ENCODE measurements at places on chromosomes 16 and 17.

GRCh38 chr17:12110906-12111305, 90.2 kb downstream of the MAP2K4 start:
- DNase-seq, result no peak

GRCh38 chr17:79707931-79708891, 22.5 kb upstream of the ENPP7 start:
- no peak for DNase-seq

- DNase-seq, result no peak
Observed at GRCh38 chr16:64615630-64616280, 506.1 kb downstream of the CDH11 start.

DNA sequence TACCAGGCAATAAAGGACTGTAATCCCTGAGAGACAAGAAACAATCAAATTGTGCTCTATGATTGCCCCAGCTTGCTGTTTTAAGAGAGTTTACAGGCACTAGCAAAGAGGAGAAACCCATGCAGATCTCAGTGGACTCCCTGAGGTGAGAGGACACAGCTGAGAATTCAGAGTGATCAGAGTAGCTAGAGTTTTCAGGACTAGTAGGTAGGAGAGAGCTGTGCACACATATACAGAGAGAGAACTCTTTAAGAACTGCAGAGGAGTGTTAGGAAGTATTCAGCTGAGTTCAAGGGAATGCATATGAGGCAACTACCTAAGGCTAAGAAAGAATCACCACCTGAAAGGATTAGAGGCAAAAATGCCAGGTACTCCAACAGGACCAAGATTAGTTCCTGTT, 904.8 kb downstream of the CDH8 start:
- DNase-seq, result no peak

GRCh38 chr17:57349541-57350247, 93.4 kb downstream of the MSI2 start:
- no peak for DNase-seq

DNA sequence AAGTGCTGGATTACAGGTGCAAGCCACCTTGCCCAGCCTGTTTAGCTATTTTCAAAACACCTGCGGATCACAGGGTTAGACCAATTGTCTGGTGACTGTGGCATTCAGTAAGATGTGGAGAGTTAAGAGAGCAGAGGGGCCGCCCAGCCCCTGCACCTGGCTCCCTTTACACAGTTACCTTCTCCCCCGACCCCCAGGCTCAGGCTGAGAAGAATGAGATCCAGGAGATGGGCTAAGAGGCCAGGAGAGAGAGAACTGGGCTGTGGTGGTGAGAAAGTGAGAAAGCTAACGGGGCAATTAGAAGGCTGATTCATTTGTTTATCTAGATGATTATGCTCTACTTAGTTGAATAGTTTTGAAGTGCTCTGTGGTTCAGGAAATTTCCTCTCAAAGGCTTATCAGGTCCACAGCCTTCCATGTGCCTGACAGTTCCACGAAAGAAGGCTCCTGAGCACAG, 67.8 kb upstream of the AXIN2 start:
- DNase-seq, result no peak

DNA sequence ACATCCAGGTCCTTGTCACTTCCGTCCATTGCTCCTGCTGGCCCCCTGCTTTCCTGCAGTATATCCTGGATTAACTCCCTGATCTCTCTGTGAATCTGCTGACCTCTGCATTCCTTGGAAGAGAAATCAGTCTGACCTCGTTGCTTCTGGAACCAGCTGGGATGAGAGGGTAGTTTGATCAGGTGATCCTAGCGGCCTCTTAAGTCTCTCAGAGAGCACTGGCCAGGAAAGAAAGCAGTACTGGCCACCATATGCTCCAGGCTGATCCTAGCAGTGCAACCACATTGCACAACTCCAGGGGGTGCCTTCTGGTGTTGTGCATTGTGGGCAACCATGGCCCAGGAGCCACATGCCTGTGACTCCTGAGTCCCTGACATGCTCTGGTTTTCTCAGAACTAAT, 79.2 kb downstream of the ARHGAP23 start:
- no peak for DNase-seq

GRCh38 chr17:7977805-7978204, 24.6 kb upstream of the GUCY2D start:
- DNase-seq, result no peak

DNA sequence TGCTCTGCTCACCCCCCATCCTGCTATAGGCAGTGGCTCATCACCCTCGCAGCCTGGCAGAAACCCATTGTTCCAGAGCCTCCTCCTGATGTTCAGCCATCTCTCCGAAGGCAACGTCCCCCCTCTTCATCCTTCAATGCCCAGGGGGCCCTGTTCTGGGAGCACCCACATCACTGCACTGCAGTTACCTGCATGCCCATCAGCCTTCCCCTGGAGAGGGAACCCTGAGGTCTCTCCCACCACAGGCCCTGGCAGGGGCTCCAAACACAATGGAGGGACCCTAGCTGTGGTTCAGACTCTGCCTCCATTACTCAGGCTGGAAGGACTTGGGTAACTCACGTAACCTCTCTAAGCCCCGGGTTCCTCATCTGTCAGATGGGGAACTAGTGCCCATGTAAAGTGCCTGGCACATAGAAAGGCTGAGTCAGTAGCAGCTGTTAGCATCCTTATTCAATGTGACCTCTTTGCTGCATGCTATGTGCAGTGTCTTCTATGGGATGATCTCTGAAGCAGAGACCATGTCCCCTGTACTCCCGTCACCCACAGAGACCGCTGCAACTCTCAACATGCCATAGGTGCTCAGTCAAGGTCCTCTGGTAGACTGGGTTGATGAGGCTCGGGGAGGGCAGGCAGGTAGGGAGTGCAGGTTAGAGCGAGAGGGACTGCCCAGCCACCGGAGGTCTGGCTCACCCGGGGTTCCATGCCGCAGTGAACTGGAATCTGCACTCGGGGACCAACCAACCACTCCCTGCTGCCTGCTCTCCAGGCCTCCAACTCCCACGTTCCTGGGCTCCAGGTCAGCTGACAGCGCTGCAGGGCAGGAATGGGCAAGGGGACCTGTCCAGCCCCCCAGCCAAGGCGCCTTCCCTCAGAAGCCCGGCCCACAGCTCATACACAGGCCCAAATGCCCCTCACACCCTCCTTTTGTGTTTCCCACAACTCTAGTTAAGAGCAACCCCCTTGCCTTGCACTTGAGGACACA, 233.2 kb downstream of the ZNF423 start:
- DNase-seq, result peak; percentile 54

DNA sequence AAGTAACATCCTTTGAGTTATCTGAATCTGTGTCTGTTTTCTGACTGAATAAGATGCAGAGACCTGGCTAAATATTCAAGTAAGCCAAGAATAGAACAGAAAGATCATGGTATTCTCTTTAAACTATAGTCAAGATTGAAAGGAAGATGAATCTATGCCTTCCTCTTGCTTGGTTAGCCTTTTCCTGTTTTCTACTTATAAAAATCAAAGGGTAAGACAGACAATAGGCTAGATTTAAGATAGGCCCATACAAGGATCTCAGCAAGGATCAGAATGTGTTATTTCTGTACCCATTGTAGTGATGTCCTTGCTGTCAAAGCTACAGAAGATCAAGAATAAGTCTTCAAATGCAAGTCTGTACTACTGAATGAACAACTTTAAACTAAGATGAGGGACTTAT, 7.0 kb upstream of the CDR2 start:
- no peak for DNase-seq

GRCh38 chr17:49725452-49726130, 17.8 kb upstream of the SLC35B1 start:
- no peak for DNase-seq

- DNase-seq, result peak; percentile 83
Observed at GRCh38 chr16:87836844-87837581, 32.3 kb downstream of the SLC7A5 start.

GRCh38 chr16:88070989-88071625, 119.9 kb downstream of the BANP start:
- no peak for DNase-seq

DNA sequence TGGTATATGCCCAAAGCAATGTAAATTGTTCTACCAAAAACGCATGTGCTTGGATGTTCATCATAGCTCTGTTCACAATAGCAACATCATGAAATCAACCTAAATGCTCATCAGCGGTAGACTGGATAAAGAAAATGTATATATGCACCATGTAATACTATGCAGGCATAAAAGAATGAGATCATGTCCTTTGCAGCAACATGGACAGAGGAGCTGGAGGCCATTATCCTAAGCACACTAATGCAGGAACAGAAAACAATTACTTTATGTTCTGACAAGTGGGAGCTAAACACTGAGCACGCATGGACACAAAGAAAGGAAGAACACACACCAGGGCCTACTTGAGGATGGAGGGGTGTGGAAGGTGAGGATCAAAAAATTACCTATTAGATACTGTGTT, 33.7 kb downstream of the TANC2 start:
- no peak for DNase-seq

DNA sequence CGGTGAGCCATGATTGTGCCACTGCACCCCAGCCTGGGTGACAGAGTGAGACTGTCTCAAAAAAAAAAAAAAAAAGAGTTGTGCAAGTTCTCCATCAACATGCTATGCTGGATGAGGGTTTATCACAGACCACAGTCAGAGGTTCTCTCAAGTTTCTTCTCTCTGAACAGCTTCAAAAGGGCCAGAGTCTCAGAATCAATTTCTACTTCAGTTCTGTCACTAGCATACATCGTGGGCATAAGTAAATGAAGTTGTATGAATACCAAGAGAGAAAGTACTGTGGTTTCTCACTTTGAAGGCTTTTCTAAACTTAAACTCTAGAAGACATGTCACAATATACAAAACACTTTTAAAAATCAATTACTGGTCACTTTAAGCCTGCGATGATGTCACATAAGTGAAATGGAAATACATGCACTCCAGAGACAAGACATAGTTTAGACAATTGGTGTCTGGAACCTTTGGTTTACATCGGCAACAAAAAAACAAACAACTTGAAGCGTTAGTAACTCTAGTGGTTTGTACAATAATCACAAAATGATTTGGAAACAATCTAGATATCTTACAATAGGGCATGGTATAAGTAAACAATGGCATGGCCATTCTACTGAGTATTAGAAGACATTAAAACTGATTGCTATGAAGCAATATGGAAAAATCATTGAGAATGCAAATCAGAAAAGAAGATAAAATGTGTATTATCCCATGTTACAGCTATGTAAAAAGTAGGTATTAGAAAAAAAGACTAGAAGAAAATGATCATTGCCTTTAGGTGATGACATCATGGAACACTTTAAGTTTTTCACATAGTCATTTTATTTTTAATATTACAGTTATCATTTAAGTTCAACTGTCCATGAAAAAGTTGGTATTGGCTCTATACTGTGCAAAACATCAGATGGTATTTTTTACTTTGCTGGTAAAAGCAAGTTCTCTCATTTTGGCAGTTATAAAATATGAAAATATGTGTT, 232.3 kb downstream of the ZFHX3 start:
- DNase-seq, result no peak

GRCh38 chr16:89426736-89427530, 63.4 kb downstream of the ANKRD11 start:
- DNase-seq, result no peak

- DNase-seq, result no peak
Observed at GRCh38 chr16:20899071-20899470, 1.1 kb downstream of the DCUN1D3 start.

GRCh38 chr16:68396481-68396880, 51.8 kb downstream of the SMPD3 start:
- no peak for DNase-seq

DNA sequence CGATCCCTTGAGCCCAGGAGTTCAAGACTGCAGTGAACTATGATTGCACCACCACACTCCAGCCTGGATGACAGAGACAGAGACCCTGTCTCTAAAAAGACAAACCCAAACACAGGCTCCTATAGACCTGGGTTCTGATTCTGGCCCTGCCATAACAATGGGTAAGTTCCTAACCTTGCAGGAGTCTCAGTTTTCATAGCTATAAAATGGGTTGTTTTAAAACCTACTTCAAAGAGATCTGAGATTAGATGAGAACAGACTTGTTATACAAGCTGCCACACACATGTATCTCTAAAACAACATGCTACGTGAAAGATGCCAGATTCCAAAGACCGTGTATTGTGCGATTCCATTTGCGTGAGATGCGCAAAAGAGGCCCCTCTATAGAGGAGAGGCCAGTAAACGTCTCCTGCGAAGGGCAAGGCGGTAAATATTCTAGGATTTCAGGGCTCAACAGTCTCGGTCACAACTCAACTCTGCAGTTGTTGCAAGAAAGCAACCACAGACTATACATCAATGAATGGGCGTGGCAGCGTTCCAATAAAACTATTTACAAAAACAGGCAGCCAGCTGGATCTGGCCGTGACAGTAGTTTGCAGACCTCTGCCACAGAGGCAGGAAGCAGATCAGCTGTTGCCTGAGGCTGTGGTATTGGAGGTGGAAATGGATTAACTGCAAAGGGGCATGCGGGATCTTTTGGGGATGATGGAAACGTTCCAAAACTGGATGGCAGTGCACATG, 5.9 kb downstream of the CORO7 start:
- no peak for DNase-seq

DNA sequence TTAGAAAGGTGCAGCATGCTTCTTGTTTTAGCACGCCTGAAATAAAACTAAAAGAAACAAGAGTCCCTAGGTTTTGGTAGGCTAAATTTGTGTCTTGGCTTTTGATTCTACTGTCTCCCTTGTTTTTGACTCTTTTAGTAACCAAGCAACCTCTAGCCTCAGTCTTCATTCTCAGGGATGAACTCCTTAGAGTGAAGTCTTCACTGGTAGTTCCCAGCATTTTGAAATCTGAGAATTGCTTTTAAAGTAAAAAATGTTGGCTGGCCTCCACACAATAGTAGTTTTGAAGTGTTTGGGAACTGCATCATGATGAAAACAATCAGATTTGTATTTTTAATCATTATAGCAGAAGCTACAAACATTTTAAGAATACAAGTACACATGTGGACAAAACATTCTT, 6.1 kb upstream of the CDR2 start:
- no peak for DNase-seq

DNA sequence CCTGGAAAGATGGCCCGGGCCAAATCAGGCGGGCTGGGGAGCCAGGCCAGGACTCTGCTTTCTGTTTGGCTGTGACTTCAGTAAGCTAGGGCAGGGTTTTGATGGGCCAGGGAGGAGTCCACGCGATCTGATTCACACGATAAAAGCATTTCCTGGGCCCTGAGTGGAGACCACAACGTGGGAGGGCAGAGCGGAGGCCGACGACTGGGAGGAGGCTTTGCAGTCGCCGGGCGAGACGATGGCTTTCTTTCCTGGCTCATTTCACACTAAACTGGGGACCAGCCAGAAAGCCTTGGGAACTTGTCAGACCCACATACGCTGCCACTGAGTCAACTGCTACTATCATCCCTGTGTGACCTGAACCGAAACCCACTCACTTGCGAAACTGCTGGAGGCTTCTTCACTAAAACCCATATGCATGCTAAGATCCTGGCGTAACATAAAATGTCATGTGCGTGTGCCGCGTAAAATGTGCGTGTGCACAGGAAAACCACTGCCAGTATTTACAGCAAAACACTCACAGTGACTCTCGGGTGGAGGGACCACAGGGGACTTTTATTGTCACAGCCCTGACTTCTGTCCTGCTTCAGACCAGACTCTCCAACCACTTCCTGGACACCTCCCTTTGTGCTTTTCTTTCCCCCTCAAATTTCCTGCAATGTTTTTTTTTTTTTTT, 14.2 kb upstream of the RHBDF2 start:
- DNase-seq, result peak; percentile 96

- no peak for DNase-seq
Observed at GRCh38 chr17:40621578-40621977, 26.0 kb downstream of the SMARCE1 start.

All from right atrium auricular region (tissue), 2 donors.